ENCODE measurements at places on chromosomes 4 and X.

GRCh38 chr4:182488896-182489295 is 245.7 kb downstream of the TENM3 start:
- no peak for DNase-seq

DNA sequence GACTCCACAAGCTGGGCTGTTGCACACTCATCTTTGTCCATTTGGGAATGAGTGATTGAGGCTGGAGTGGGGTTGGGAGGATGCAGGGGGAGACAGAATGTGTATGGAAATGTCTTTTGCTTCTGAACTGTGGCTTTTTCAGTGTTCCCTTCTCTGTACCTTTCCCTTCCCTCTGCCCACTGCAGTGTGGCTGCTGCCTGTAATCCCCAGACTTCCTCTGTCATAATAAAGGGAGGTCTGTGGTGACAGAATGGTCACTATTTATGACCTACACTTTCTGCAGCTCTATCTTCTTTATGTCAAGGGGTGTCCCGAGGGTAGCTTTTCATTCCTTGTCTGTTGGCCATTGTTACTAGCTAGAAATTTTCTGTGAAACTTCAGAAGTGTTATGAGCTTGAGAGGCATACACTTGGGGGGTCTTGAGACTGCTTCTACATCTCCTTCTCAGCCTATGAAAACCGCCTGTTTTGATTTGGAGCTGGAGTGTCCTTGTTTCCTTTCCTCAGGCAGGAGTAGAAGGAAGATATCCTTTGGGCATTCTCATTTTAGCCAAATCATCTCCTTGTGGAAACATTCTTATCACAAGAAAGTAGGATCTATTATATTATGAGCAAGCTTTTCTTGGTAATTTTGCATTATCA is 63.0 kb downstream of the ANK2 start:
- DNase-seq, result no peak

GRCh38 chr4:84594724-84595123 is 11.8 kb downstream of the CDS1 start:
- no peak for DNase-seq

GRCh38 chr4:101141230-101141629 is 206.1 kb downstream of the PPP3CA start:
- no peak for DNase-seq

DNA sequence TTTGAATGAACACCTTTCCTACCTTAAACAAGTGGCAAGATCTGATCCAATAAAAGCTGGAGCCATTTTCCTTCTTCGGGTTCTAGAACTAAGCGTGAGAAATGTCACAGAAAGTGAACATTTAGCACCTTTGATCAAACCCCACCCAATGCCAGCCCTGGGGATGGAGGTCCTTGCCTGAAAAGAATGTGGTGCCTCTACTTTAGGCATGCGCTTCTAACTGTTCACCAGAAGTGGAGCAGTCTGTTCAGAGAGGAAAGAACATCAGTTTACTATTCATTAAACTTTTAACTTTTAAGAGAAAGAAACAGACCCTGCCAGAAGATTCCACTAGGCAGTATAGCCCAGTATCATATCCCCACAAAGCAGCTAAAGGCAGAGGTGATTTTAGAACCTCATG is 75.9 kb downstream of the INTS12 start:
- DNase-seq, result no peak

- no peak for DNase-seq
Observed at GRCh38 chr4:56314207-56314915, 72.9 kb downstream of the AASDH start.

DNA sequence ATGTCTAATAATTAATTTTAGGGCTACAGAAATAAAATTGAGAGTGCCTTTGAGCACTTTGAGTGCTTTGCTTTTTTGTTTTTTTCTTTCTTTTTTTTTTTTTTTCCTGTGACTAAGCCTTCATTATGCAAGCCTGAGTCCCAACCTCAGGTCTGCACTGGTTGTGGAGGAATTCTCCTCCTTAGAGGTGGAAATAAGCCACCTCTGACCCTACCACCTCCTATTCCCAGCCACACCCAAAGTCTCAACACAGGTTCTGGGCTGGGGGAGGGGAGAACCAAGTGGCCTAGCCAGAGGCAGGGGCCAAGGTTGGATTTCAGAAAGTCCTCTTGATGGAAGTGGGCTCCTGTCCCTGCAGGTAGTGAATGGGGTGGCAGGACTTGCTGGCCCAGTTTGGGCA is 180.2 kb downstream of the ARAP2 start:
- no peak for DNase-seq

DNA sequence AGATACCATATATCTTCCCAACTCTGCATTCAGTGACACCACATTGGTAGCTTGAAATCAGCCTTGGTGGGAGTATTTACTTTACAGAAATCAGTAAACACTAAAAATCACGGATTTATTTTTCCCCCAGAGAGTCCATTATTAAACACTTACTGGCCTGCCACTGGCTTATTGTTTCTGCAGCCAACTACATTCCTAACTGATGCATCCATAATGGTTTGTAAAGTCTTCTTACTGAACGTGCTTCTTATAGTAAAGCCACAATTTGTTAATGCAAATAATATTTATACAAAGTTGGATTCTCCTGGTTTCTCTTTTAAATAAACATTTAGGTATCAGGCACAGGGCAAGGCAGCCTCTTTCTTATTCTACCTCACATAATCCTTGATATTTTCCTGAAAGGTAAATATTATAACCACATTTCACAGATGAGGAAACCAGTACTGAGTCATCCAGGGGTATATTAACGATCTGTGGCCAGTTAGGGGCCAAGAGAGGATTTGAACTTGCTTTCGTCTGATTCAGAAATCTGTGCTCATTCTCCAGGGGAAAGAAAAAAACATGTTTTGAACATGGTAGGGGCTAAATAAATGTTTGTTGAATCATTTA is 136.5 kb downstream of the RAB28 start:
- no peak for DNase-seq

DNA sequence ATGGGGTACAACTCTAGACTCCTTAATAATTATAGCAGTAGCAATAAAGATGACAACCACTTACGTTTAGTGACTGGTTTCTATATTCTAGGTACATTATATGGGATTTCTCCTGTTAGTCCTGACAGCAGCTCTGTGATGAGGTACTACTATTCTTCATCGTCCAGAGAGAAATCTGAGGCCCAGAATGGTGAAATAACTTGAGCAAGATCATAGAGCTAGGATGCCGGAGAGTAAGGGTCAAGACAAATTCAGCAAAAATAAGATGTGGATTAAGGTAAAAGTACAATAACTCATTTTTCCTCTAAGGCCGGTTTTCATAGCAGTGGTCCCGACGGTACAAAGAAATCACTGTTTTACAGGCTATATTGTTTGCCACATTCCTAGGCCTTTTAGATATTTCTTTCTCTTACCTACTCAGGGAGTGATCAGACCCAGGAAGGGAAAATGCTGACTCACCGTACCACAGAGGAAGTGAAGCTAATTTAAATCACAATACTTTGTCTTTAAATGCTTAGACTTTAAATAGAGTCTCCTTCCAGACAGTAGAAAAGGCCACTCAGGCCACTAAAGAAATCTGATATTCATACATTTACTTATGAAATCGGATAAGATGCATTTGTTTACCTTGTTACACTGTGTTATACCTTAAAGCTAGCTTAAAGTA is 2023.0 kb upstream of the AGA start:
- DNase-seq, result no peak

DNA sequence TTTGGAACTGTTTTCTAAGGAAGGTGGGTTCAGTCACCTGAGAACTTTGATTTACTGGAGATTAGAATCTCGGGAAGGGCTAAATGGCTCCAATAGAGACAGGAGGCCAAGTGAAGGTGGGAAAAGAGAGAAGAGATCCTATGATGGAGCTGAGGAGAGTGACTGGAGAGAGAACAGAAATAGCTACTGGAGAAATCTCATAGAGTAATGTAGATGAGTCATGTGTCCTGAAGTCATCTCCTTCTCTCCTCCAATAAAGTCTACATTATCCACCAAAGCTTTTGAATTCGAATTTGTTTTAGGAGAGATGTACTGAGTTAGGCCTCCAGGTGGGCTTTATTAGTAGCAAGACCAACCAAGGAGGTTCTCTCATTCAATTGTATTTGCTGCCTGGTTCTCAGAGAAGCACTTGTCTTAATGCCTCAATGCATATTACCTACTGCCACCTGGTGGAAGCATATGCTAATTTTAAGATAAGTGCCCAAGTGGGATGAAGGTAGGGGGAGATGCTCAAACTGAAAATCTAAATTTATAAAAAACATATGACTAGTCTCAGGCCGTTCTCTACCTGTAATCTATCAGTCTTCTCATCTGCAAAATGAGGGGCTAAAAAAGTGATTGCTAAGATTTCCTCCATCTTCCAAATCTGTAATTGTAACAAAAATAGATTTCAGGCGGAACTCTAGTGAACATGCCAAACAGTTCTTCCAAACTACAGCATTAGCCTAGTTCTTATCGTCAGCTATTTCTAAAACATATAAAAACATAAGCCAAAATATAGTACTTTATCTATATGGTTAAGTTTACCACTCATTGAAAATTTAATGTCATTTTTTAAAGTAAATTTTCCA is 24.4 kb downstream of the TXK start:
- DNase-seq, result no peak

DNA sequence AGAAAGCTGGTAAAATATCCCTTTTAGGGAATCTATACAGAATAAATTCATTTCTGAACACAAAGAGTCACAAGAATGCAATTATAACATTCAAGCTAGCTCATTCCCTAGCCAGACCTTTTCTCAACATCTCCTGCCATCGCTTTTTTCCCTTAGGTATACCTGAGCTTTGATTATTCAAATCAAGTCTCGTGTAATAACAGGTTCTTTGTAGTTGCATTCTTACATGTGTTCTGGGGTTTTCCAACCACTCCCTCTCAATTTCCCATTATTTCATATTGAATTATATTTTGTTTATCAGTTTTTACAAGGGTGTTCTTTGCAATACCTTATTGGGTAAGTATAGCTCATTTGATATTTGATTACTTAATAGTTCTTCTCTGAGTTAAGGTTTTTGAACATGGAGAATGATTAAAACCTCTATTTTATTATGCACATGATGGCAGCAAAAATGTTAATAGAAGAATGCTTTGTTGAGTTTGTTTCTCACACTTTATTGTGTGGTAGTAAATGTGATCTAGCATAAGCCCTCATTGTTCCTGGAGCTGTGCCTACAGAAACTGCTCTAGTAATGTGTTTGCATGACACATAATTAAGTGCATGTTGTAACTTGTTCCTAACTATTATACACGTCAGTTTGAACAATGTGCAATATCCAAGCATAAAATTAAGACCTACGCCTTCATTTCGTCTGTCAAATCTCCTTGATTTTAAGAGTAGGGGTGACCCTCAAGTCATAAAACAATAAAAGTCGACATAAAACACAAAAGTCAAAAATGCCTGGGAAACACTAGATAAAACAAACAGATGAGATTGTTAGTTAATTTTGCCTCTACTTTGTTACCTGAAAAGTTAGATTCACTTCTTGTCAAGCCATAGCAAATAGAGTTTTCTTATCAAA is 124.0 kb upstream of the POF1B start:
- no peak for DNase-seq

Measured in BE2C (cell line).